ENCODE measurements at places on chromosomes 7 and 10.

GRCh38 chr7:50953303-50953702 is 170.6 kb upstream of the GRB10 start:
- DNase-seq = no peak

GRCh38 chr7:73904219-73905137 is 43.5 kb downstream of the TMEM270 start:
- DNase-seq = no peak

DNA sequence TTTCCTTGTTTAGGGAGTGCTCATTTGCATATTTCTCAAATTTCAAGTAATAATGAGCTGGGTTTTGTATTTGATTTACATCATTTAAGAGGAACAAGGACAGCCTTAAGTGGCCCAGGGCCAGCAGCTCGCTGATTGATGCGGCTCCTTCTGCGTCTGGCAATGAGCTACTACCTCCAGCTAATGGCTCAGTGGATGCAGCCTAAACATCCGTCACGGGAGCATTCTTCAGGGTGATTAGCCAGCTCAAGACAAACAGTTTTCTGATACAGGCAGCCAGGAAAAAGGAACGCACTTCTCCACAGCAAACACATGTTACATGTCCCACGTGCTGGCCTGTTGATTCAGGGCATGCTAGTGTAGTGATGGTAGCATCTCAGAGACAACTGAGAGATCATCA is 169.3 kb upstream of the TCERG1L start:
- DNase-seq = no peak

DNA sequence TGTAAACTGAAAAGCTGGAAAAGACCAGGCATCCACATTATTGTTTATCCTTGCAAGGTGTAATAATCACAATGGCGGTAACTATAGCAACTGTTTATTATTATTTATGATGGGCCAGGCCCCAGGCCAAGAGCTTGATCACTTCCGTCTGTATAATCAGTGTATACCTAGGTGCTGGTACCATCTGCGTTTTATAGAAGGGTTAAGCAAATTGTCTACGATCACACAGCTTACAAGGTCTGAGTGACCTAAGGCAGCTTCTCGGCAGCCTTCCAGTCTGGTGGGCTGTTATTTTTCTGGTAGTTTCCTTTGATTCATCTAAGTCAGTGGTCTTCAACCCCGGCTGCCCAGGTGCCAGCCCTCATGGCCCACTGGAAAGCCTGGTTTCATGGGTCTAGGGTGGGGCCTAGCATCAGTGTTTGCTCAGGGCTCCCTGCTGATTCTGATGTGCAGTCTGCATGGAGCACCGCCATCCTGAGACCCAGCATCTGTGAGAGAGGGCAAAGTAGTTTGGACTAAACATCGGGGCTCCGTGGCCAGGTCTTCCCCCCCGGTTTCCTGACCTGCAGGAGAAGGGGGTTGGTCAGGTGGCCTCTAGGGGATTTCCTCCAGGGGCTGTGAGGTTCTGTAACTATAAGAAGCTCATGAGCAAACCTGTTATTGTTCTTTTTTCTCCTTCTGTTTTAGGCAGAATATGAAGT is 146.4 kb downstream of the RGS10 start:
- no peak for DNase-seq

GRCh38 chr10:77284797-77285196 is 352.8 kb downstream of the KCNMA1 start:
- no peak for DNase-seq

GRCh38 chr7:74254858-74255379 is 720 bp upstream of the RFC2 start:
- no peak for DNase-seq

- DNase-seq = no peak
Measured at GRCh38 chr7:151361193-151361959, 19.8 kb downstream of the NUB1 start.

DNA sequence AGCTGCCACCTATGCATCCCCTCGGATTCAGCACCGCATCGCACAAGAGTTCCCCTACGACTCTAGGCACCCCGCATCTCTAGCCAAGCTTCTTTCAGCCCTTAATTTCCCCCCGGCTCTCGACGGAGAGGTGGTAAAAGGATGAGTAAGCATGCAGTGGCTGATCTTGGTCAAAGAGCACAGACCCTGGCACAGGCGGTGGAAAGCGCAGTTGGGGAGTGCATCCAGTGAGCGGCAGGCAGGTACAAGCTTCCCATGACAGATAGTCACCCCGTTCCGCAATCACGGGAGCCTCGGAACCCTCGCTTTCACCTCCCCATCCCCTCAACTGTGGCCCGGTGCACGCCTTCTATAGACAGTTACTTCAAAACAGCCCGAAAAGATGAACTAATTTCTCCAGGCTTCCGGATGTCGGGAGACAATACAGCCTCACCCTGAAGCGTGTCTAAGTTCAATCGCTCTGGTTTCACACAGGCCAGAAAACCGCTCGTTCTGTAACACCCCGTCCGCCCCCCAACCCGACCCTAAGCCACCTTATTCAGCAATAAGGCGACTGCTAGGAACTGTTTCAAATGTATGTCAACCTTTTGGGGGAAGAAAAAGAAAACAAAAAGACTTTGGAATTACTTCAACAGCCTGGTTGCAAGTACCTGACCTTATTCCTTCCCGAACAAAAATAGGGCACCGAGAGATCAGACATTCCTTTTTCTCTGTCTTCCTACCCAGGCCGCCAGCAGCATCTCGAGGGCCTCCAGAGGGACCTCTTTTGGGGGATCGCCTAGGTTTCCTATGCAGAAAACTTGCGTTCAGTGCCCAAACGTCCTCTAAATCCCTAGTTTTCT is 1.4 kb downstream of the RHEB start:
- DNase-seq = peak; percentile 31

- no peak for DNase-seq
Measured at GRCh38 chr7:131904760-131905327, 348.4 kb upstream of the PODXL start.

DNA sequence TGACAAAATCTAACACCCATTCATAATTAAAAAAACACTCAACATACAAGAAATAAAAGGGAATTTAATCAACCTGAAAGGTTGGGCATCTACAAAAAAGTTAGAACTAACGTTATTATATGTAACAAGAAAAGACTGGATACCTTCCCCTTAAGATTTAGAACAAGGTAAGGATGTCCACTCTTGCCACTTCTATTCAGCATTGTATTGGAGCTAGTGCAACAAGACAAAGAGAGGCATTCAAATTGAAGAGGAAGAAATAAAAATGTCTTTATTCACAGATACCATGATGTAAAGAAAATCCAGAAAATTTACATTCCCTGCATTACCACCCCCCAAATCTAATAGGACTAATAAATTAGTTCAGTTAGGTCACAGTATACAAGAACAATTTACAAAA is 18.3 kb downstream of the FAM149B1 start:
- DNase-seq = no peak

- DNase-seq = no peak
Measured at GRCh38 chr7:80151274-80151665, 16.6 kb downstream of the GNAI1 start.

- DNase-seq = no peak
Measured at GRCh38 chr7:49976238-49976637, 116.8 kb downstream of the ZPBP start.

DNA sequence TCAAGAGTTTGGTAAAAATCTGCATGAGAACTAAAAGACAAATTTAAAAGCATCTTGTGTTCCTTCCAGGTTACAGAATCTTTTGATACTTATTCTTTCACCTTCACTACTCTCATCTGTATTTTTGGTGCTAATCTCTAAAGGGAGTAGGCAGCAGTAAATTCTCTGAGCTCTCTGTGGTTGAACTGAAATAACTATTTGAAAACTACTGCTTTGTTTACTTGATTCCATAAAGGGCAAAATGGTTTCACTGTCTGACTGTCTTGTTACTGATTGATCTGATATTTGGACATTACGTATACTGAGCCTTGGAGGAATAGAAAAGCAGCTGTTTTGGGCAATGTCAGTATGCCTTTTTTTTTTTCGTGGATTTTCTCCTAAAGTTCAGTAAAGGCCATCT is 103.3 kb downstream of the CHRM2 start:
- DNase-seq = no peak

DNA sequence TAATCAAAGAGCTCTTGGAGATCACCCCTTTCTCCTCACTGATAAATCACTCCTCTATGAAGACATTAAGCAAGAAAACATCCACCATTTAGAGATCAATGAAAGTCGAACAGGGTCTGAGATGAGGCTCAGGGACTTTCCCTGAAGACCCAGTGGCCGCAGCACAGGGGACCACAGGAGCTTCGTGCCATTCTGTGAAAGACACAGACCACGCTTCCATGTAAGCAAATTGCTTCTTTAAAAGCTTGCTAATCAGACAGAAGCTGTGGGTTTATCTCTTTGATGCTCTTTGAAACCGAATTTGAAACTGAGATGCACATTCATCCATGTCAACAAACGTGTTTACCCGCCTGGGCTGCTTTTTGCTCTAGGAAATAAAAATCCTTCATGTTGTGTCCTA is 231.9 kb upstream of the PPP2R2D start:
- no peak for DNase-seq

DNA sequence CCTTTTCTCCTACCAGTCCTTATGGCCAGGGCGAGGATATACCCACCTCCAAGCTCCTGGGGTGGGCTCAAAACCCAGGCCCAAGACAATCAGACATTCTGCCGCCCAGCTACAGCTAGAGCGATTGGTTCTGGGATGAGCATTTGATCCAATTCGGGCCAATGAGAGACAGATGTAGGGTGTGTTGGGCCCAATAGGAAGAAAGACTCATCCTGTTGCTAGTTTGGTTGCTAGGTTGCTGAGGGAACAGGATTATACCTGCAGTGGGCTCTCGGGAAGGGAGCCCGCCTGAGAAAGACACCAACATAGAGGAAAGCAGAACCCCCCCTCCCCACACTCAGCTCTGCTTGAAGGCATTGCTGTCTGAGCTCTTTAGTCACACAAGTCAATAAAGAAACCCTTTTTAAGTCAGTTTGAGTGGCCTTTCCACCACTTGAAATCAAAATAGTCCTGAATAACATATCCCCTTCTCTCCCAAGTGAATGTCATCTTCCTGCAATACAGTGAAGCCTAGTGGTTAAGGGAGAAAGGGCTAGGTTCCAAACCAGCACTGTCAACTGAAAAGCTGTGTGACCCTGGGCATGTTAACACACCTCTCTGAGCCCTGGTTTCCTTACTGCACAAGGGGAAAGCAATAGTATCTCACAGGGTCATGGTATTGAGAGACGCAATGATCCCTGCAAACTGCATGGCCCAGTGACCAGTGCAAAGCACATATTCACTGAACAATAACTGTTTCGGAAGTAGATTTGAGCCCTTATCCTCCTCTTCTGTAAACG is 21.8 kb downstream of the ITPRIP start:
- no peak for DNase-seq

GRCh38 chr10:112362833-112363232 is 11.1 kb upstream of the ACSL5 start:
- no peak for DNase-seq

GRCh38 chr10:127456122-127456521 is 93.0 kb upstream of the NPS start:
- DNase-seq = no peak

DNA sequence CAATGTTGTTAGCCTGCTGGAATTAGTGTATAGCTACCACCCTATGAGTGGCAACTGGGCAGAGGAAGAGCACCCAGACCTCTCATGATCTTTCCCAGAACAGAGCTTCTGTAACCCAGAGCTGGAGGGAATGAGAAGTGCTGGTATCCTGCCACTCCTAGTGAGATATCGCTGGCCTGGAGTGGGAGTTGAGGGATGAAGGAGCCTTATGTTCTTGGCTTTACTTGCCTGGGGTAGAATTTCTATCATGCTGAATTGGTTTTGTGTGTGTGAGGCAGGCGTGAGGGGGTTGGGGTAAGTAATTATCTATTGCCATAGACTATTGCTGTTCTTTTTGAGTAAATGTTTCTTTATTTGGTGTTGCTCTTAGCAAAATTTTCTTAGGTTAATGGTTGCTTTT is 146.6 kb downstream of the ATRNL1 start:
- DNase-seq = no peak

DNA sequence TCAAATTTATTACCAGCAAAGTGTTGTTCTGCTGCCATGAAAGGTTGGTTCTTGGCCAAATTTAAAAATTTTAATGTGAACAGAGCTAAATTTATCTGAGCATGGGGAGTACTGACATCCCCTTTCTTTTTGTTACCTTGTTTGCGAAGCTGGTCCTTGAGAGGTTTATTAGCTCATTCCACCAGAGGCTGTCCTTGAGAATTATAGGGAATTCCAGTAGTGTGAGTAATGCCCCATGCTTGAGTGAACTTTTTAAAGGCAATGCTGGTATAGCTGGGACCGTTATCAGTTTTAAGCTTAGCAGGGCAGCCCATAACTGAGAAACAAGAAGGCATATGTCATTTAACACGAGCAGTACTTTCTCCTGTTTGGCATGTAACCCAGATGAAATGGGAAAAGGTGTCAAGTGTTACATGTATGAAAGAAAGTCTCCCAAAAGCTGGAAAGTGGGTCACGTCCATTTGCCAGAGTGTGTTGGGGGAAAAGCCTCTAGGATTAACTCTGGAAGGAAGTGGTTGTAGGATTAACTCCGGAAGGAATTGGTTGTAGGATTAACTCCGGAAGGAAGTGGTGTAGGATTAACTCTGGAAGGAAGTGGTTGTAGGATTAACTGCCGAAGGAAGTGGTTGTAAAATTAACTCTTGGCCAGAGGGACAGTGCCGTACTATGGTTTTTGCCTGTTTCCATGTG is 37.3 kb upstream of the AKR1C2 start:
- DNase-seq = no peak

- DNase-seq = no peak
Measured at GRCh38 chr10:125101049-125101448, 59.3 kb downstream of the CTBP2 start.

GRCh38 chr7:143049362-143049761 is 2.8 kb upstream of the OR6V1 start:
- DNase-seq = no peak

DNA sequence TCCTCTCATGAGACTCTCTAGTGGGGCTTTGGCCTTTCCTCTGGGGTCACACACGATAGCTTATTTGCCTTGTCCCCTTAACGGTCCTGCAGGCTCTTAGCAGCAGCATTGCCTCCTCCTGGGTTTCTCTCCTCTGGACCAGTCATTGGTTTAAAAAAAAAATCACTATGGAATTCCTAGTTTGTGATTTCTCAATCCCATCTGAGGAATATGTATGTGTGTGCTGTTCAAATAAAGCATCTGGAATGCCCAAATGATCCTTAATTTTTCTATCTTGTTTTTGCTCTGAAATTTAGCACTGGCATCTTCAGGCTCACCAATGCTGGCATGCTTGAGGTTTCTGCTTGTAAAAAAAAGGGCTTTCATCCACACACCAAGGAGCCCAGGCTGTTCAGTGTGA is 30.5 kb downstream of the ACTA2 start:
- no peak for DNase-seq

DNA sequence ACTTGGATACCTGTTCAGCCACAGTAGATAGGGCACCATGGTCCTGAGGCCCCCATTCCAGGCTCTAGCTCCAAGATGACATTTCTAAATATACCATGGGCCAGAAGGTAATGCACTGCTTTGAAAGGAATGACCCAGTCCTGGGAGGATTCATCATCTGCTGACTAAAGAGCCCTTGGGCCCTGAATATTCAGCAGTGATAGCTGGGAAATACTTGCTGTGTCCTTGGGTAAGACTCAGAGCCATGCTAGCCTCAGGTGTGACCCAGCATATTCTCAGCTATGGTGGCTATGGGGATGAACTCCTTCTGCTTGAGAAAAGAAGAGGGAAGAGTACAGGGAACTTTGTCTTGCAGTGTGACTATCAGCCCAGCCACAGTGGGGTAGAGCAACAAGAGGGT is 21.3 kb upstream of the AGR2 start:
- DNase-seq = no peak
